ENCODE measurements at places on chromosomes 4 and X.

DNA sequence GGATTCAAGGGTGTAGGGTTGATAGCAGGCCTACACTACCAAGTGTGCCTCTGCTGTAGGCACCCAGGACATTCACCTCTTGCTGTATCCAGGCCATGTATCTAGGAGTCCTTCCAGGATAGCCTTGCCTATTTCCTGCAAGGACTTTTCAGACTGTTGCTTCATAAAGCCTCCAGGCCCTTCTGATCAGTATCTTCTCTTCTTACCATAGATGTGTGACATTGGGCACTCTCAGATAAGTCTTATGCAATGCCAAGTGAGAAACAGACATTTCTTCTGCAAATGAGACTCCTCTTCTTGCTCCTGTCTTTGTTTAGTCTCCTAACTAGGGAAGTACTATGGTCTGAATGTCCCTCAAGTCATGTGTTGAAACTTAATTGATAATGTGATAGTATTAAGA lies 386.8 kb downstream of the ANKRD50 start:
- no peak for DNase-seq

DNA sequence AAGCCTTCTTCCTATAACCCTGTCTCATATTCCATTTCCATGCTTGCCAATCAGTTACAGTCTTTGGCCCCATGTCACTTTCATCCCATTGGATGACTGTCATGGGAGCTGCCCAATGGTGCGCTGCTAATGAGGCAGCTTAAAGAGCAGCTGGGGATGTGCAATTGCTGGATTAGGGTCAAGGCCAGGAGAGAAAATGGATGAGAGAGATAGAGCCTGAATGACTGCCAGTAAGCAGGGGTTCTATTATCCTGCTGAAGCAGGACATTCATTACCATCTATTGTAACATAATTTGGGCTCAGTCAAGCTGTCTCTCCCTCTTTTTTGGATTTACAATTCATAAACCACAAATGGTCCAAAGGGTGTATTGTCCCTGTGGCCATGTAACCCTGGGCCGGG lies 909.0 kb downstream of the CENPC start:
- DNase-seq, result no peak

DNA sequence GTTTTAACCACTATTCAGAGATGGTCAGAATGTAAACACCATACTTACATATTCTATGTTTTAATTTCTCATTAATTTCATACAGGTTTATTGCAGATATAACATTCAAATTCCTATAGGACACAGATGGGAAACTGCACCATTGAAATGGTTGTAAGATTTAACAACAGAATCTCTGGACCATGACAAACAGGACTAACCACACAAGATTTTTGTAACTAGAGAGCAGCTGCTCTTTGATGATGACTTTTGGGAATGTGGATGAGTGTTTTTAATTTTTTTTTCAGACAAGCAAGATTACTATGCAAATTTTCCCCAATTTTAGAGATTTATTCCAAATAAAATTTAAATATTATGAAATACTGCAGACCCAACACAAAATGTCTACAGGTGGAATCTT lies 610.2 kb downstream of the PCDH18 start:
- no peak for DNase-seq

GRCh38 chr4:55347610-55348228 lies 1.7 kb downstream of the SRD5A3 start:
- DNase-seq, result no peak

DNA sequence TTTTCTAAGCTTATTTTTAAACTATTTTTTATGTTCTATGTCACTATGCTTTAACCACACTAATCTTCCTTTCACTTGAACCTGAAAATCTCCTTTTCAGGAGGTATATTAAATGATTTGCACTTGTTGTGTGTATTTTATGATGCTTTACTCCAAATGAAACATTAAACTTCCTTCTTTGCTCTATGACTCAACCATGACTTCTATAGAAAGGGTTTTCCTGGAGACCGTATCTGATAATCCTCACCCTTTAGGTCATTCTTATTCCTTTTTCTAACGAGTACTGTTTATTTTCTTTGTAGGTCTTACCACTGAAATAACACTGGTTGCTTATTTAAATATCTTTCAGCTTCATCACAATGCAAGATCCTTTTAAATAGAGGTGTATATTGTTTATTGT lies 1163.2 kb downstream of the PCDH18 start:
- DNase-seq, result no peak

Measured in NCI-H748 treated with DMSO at 0.1 percent for 48 hours (cell line).